Pancreas (tissue), 10 donors: ENCODE measurements at places on chromosomes 12 and 14. TPM values are rescaled to one million over a fixed set of nuclear protein-coding genes. Genes with fewer than 3 reads are reported as not detected.

The GLT8D2 gene
- 0.69 TPM for total RNA-seq

The SLC4A8 gene
- 3.1 TPM for total RNA-seq

The ERC1 gene
- 17.9 TPM for total RNA-seq

The VCPKMT gene
- total RNA-seq, result 4.8 TPM

The MANSC4 gene
- not detected for total RNA-seq

The ACOT6 gene
- not detected for total RNA-seq

The RAD51B gene
- total RNA-seq, result 3.8 TPM

The TAS2R19 gene
- 1.6 TPM for total RNA-seq

The ALDH2 gene
- total RNA-seq, result 80.2 TPM

The MNAT1 gene
- 13.5 TPM for total RNA-seq

The DCP1B gene
- 6.5 TPM for total RNA-seq

The RNASE3 gene
- total RNA-seq, result not detected

The EIF2S3B gene
- 0.55 TPM for total RNA-seq

The KRT77 gene
- not detected for total RNA-seq

The EID3 gene
- 1.1 TPM for total RNA-seq

The CCDC175 gene
- total RNA-seq, result not detected

The TSPAN9 gene
- 14.9 TPM for total RNA-seq

The KRT79 gene
- not detected for total RNA-seq

The EVL gene
- total RNA-seq, result 36.1 TPM

The PRB3 gene
- total RNA-seq, result not detected

The E2F7 gene
- 0.28 TPM for total RNA-seq

The BBS10 gene
- 3.5 TPM for total RNA-seq

The SLC8A3 gene
- 0.75 TPM for total RNA-seq

The IRAK4 gene
- total RNA-seq, result 13.6 TPM

The EIF5 gene
- total RNA-seq, result 92.5 TPM

The CLEC2D gene
- total RNA-seq, result 3.6 TPM

The ABCC9 gene
- total RNA-seq, result 19.3 TPM

The DIO3 gene
- total RNA-seq, result 0.12 TPM

The SLC48A1 gene
- 12.2 TPM for total RNA-seq

The NFATC4 gene
- 7.1 TPM for total RNA-seq

The KRT5 gene
- 0.51 TPM for total RNA-seq

The ITGA5 gene
- total RNA-seq, result 14.2 TPM

The ADAM21 gene
- not detected for total RNA-seq
